ENCODE measurements at places on chromosomes 7 and 10.

DNA sequence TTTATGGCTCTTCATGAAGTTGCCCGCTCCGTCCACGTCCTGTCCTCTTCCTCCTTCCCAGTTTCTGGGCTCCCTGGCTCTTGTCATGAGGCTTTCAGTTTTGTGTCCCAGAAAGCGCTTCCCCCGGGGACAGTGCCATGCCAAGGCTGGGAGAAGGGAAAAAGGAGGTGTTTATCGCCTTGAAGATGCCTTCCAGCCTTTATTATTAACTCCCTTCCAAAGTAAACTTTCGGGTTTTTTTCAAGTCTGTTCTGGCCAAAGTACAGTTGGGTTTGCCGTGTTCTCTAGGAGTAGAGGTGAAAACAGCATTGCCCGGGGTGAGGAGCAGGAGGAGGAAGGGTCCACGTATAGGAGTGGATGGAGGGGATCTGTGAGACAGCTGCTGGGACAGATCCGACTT lies 117.2 kb downstream of the CUX1 start:
- DNase-seq, result no peak

- peak; percentile 15 for DNase-seq
Measured at GRCh38 chr7:12771378-12771877, 84.0 kb downstream of the ARL4A start.

DNA sequence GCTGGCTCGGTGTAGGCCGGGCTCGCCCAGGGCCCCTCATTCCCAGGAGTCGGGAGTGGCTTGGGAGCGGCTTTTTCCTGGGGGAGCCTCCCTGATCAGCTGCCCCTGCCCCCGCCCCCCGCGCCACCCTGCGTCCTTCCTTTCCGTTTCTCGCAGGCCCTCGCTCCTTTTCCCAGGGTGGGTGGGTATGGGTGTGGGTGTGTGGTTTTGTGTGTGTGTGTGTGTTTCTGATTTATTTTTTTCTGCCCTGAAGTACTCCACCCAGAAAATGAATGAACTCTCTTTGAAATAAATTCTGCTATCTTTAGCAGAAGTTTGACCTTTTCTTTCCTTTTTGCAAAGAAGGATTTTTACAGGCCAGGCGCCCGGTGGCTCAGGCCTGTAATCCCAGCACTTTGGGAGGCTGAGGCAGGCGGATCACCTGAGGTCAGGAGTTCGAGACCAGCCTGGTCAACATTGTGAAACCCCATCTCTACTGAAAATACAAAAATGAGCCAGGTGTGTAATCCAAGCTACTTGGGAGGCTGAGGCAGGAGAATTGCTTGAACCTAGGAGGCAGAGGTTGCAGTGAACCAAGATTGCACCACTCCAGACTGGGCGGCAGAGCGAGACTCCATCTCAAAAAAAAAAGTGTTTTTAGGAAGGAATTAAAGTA lies 30.0 kb upstream of the AP5Z1 start:
- DNase-seq, result no peak

DNA sequence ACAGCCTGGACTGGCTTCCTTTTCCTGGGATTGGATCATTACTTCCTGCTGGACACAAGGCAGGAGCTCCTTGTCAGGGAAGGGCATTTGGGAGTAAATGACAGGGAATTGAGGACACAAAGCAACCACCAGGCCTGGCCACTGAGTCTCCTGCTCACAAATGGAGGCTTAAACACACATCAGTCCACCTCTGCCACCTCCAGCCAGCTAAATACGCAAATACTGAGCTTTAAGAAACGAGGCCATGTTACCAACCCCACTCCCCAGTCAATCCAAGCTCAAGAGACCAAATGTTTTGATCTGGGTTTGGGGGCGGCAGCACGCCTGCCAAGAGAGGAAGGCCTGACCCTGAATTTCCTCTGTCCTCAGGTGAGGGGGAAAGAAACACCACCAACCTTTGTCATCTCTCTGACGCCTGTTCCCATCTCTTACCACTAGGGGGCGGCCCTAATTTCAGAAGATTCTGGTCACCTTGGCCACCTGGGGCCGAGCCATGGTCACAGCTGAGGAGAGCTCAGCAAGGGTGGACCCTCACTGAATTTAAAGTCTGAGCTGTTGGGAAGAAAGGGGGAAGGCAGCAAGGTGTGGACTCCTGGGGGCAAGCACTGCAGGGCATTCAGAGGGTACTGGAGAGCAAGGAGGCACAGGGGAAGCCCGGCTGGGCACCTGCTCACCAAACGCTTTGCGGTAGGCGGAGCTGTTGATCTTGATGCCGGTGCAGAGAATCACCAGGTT lies 16.5 kb downstream of the AIFM2 start:
- DNase-seq, result peak; percentile 65

DNA sequence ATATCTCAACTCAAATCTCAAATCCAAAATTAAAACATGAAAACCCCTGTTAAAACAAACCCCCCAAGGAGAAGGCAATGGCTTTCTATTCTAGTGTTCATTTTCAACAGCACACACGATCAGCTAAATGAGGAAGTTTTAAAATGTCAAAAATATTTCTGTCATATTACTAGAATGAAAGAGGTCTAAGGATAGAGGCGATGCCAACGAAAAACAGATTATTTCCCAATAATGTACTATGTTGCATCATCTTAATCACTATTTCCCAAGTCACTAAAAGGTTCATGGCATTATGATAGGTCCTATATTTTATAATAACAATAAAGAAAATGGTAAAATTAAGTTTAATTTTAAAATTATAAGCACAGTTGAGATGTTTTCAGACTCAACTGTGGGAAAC lies 10.1 kb downstream of the CNOT4 start:
- no peak for DNase-seq

GRCh38 chr10:83555264-83555663 lies 584.0 kb upstream of the GHITM start:
- no peak for DNase-seq

GRCh38 chr7:25132430-25132829 lies 7.4 kb upstream of the CYCS start:
- DNase-seq, result no peak

DNA sequence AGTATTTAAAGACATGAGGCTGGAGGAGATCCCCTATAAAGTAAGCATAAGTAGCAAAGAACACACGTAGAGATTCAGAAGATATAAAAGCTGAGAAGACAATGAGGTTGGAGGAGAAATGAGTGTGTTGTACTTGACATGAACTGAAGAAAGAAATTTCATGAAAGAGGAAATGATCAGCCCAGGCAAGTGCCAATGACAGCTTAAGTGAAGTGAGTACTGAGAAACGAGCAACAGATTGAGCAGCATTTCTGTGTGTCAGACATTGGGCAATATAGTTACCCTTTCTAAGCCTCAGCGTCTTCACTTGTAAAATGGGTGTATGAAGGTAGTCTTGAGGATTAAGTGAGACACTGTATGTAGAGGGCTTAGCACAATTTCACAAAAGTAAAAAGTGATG lies 4.8 kb upstream of the LIPA start:
- DNase-seq, result no peak

DNA sequence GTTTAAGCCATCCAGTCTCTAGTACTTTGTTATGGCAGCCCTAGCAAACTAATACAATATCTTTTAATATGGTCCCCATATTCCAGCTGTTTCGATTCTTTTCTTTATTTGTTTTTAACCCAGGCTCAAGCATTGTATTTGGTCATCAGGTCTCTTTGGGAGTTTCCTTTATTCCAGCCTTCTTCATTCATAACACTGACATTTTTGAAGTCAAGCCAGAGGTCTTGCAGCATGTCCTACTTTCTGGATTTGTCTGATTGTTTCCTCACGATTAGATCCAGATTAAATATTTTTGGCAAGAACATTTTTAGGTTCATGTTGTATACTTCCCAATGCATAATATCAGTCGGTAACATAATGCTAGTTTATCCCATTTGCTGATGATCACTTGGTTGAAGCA lies 11.8 kb downstream of the SLC25A13 start:
- no peak for DNase-seq

DNA sequence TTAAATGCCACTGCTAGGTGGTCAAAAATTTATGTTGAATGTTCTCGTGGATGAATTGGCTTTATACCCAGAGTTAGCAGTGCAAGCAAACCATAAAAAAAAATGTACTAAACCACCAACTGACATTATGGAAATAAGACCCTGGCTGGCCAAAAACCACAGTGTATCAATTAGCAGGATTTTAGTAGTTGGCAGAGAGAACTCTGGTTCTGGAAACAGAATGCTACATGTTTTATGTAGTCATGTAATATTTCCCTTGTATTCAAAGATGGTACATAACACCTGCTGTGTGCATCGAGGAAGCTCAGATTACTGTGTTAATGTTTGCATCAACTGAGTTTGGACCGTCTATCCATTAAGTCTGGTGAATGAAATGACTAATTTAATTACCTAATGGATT lies 618.5 kb downstream of the CCSER2 start:
- no peak for DNase-seq

DNA sequence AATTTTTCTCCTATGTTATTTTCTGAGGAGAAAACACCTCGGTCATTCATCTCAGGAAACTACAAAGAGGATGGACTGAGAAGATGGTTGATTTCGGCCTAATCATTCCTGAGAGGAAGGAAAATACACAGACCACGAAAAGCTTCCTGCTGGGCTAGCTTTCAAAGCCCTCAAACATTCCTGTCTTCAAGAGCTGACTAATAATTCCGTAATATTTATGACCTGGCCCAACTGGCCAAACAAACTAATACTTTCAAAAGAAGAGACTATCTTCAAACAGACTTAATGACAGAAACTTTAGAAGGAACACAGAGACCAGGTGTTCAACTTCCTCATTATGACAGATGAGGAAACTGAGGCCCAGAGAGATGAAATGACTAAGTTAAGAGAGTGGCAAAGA lies 215.1 kb upstream of the FRMD4A start:
- peak; percentile 32 for DNase-seq

DNA sequence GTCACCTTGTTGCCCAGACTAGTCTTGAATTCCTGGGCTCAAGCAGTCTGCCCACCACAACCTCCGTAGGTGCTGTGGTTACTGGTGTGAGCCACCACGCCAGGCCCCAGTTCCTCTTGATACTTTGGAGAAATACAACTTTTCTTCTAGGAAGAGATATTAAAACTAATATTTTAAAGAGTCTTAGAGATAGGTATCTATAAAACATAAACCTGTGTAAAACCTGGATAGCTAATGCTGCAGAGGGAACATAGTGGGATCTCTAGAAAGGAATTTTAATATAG lies 4.8 kb upstream of the GDI2 start:
- no peak for DNase-seq

DNA sequence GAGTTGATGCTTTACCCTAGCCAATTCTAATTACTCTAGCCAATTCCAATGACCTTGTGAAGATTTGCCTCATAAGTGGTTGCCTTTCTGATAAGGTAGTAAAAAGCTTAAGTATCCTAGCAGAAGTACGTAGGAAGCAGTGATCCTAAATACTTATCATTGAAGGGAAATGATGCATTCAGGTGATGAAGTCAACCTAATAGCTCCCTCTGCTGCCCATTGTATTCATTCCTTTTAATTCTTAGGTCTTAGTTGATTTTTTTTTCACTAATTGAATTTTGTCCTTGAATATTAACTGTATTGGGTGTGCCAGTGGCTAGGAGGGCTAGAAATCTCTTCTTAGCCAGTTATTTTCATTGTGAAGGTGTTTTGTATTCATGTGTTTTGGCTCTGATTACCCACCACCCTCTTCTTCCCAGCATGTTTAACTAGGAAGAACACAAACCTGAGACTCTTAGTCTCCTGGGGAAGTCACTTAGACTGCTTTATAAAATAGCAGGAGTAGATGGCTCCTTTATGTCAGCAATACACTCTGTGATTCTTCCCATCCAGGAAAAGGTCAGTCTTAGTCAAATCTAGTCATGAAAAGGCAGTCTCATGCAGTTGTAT lies 46.3 kb downstream of the PLEKHA8 start:
- DNase-seq, result no peak

GRCh38 chr10:70621503-70622078 lies 19.1 kb upstream of the PRF1 start:
- no peak for DNase-seq

- no peak for DNase-seq
Measured at GRCh38 chr10:104630731-104631130, 10.4 kb upstream of the SORCS3 start.
